Mammary epithelial cell (primary cell): ENCODE measurements at places on chromosomes 2 and 18. TPM values are rescaled to one million over a fixed set of nuclear protein-coding genes. Genes with fewer than 3 reads are reported as not detected.

DNA sequence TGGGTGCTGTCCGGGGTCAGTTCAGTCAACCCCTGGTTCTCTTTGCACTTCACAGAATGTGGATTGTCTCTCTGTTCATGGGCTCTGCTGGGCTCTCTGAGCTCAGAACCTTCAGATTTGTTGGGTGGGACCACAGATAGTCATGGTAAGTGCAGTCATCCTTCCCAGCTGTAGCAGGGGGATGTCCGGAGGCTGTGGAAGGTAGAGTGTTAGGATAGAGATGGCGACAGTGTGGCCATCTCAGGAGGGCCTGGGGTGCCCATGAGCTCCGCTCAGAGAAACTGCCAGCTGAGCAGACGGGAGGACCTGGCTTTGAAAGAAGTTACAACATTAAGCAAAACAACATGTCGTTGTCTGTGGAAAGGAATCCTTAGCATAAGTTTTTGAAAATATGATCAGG, 149.8 kb downstream of the FAM210A start:
- no peak for DNase-seq

GRCh38 chr2:26580151-26580550, 61.0 kb downstream of the CIB4 start:
- no peak for DNase-seq

The MC5R gene
- not detected for polyA plus RNA-seq

- DNase-seq = peak; percentile 23
Observed at GRCh38 chr2:198441901-198442300, 637.5 kb downstream of the PLCL1 start.

The PDCD1 gene
- not detected for polyA plus RNA-seq

DNA sequence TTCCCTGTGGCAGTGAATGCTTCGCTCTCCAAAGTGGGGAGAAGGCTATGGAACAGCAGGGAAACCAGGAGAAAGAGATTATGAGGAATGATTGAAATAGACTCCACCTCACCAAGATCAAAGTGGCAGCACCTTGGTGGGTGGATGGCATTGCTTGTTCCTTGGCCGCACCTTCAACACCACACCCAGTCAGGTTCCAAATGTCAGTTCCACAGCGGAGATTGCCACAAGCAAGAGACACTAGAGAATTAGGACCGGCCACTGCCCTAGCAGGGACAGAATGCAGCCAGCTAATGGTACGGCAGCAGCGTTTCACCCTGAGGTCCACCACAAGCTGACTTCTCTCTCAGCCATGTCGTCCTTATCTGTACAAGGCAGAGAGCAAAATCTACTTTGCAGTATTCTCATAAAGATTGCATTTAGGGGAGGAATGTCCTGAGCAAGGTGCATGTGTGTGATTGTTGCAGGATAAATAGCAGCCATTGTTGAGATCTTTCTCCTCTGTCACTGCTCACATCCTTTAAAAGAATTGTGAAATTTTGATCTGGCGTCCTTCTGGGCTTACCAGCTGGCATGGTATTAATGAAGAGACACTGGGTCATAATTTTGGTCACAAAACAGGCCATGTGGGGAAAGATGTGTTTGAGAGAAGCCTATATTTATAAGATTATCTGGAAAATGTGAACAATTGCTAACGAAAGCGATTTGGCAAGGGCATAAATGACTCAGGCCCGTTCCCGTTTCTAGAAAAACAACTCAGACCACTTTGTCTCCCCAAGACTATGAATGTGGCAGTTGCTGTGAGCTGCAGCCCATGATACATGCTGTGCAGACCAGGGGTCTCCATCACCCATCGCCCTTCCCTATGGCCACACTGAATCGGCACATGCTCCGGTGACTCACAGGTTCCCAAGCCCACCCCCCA, 228.6 kb upstream of the ID2 start:
- DNase-seq = no peak

The BOK gene
- polyA plus RNA-seq = 23.3 TPM

The ALK gene
- polyA plus RNA-seq = not detected

DNA sequence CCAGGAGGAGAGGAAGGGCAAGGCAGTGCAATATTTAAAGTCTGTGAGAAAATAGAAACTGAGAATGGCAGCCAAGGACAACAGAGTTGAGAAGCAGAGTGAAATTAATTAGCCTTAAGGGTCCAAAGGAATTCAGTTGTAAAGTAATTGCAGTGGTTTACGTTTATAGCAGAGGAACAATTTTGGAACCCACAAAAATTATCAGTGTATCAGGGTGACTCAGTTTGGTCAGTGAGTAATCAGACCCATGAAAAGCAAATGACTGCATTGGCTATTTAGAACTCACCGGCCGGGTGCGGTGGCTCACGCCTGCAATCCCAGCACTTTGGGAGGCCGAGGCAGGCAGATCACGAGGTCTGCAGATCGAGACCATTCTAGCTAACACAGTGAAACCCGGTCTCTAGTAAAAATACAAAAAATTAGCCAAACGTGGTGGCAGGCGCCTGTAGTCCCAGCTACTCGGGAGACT, 245.8 kb upstream of the SLC39A10 start:
- peak; percentile 85 for DNase-seq

- DNase-seq = no peak
Observed at GRCh38 chr2:117551858-117552257, 262.6 kb upstream of the DDX18 start.

The EMX1 gene
- polyA plus RNA-seq = not detected

The ETAA1 gene
- 5.0 TPM for polyA plus RNA-seq

The HOXD12 gene
- polyA plus RNA-seq = not detected

GRCh38 chr2:100739735-100740432, 80.1 kb upstream of the NPAS2 start:
- peak; percentile 90 for DNase-seq

GRCh38 chr2:229463841-229464346, 192.8 kb upstream of the PID1 start:
- no peak for DNase-seq

The TNP1 gene
- not detected for polyA plus RNA-seq

GRCh38 chr18:68623342-68623741, 91.6 kb downstream of the TMX3 start:
- DNase-seq = peak; percentile 45

DNA sequence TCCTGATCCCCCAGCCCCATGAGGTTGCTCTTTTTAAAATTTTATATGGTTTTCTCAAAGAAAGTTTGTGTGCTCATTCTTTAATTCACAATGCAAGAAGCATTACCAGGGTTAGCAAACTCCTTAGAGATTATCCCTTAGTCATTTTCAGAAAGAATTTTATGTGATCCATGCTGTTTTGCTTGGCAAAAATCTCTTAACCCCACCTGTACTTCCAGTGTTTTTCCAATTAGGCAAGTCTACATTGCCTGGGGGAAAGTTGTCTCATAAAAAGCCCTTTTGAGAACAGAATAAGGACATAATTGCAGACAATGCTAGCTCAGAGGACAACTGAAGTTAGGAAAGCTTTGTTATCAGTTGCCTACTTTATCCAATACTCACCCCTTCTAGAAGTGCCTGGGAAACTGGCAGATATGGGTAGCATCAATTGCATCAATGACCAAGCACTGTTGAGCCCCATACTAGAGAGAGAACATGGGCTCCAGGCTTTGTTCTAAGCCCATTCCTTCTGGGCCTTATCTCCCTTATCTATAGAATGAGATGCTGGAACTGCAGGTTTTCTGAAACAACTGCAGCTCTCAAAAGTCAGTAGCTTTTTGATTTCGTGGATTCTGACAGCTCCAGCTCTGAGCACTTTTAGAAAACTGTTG, 265.9 kb upstream of the SPHKAP start:
- DNase-seq = peak; percentile 17

DNA sequence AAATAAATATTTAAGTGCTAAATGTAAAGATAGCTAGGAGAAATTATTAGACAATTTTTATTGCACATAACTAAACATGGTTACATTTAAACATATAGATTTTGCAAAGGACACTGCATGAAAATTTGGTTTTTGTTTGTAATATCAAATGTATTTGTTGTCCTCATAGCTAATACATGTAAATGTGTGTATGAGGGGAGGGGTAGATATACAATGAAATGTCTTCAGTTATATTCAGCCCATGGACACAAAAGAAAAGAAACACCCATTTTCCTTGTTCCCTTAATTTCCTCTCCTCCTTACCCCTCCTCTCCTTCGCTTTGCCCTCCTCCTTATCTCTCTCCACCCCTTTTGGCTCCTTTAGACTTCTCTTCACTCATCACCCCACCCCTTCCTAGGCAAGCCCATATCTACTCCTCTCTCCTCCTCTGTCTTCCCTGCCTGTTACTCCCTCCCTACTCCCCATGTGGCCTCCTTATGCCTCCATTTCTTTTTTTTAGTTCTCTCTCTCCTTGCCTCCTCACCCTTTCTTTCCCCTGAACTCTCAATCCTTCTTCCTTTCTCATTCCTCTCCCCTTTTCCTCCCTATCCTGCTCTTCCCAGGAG, 1.4 kb downstream of the COL3A1 start:
- DNase-seq = no peak

DNA sequence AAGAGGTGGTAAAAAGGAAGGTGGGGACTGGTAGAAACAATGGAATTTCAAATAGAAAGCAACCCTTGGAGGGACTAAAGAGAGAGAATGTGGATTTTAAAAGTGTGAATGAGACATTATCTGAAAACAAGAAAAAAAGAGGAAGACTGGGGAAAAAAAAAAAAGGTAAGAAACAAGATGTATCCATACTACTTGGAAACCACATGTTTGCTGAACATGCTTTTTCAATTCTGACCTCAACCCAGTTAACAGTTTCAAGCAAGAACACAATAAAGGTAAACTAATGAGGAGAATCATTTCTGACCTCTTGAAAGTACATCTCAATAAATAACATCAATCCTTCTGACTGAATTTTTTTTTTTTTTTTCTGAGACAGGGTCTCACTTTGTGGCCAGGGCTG, 2.6 kb downstream of the FARSB start:
- no peak for DNase-seq

- DNase-seq = peak; percentile 11
Observed at GRCh38 chr18:60096428-60096827, 196.6 kb downstream of the PMAIP1 start.

The TFCP2L1 gene
- 62.2 TPM for polyA plus RNA-seq

GRCh38 chr18:59940068-59940467, 40.3 kb downstream of the PMAIP1 start:
- DNase-seq = no peak

GRCh38 chr2:38720613-38721241, 30.4 kb downstream of the SRSF7 start:
- DNase-seq = peak; percentile 98

The PTPN2 gene
- 18.6 TPM for polyA plus RNA-seq

The SEPTIN10 gene
- 50.8 TPM for polyA plus RNA-seq

The FNDC4 gene
- 27.8 TPM for polyA plus RNA-seq

The ZNF236 gene
- polyA plus RNA-seq = 3.1 TPM

- no peak for DNase-seq
Observed at GRCh38 chr2:188403676-188404075, 112.0 kb downstream of the GULP1 start.

DNA sequence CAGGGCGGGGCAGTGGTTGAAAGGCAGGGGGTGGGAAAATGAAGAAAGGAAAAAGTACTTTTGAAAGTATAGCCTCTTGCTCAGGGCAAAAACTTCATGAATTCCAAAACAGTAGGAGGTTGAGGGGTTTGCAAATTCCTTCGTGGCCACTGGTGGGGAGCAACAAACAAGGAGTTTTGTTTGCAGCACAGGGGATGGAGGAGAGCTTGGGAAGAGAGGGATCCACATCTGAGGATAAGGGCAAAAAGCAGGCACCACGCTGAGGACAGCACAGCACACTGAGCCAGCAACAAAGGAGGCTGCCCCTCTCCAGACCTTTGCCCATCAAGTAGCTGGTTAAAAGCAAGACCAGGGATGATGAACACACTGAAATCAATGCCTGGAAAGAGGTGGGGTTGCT, 148.9 kb downstream of the TCF4 start:
- no peak for DNase-seq

- DNase-seq = no peak
Observed at GRCh38 chr2:195633974-195634373, 23.1 kb upstream of the SLC39A10 start.

- no peak for DNase-seq
Observed at GRCh38 chr2:55952415-55952814, 28.8 kb upstream of the EFEMP1 start.

DNA sequence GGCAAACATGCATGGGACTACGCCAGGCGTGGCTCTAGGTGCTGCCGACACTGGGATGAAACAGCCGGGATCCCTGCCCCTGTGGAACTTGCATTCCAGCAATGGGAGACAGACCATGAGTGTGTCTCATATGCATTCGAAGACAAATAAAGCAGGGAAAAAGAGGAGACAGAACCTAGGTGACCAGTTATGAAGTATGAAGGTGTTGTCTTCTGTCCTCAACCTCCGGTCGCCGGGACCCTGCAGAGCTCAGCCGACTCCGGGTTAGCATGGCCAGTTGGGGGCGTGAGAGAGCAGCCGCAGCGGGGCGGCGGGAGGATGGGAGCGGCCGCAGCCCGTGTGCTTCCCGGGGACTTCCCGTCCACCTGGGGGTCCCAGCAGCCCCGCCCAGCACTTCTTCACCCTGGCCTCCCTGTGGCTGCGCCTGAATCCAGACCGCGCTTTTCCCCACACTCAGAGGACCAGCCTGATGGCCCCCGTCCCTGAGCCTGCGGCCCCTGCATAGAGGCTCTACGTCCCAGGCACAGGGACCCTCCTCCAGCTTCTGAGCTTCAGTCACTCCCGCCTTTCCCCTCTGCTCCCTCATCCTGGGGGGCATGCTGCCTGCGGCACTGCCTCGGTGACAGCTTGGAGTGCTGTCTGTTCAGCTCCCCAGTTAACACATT, 11.4 kb downstream of the ID2 start:
- peak; percentile 28 for DNase-seq

The INPP1 gene
- 10.4 TPM for polyA plus RNA-seq

- DNase-seq = no peak
Observed at GRCh38 chr2:197669077-197669476, 6.3 kb downstream of the RFTN2 start.

The MAP2 gene
- 3.4 TPM for polyA plus RNA-seq

The CCBE1 gene
- 14.9 TPM for polyA plus RNA-seq

The SETBP1 gene
- polyA plus RNA-seq = 7.4 TPM

The AFF3 gene
- polyA plus RNA-seq = 0.01 TPM

GRCh38 chr2:15242936-15243461, 318.1 kb downstream of the NBAS start:
- DNase-seq = no peak

- no peak for DNase-seq
Observed at GRCh38 chr2:18119883-18120282, 241.4 kb downstream of the KCNS3 start.

GRCh38 chr2:149884871-149885270, 297.3 kb upstream of the MMADHC start:
- no peak for DNase-seq

The NPC1 gene
- 99.0 TPM for polyA plus RNA-seq

DNA sequence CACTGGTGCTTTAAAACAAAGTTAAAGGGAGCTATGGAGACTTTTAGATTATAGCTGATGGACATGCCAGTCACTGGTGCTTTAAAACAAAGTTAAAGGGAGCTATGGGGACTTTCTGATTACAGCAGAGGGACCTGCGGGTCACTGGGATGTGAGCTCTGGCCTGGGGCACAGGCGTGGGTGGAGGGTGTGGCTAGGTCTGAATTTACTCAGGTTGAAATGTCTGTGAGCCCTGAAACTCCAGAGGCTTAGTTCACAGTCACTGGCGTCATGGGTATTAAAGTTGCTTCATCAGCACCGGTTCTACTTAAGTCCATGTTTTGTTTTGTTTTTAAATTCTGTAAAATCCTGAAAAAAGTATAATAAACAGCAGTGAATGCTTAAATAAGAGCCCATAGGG, 49.0 kb upstream of the TMEM18 start:
- DNase-seq = no peak
